IPS DF 6.9 (cell line): ENCODE measurements at places on chromosomes 1 and 21.

GRCh38 chr1:186780076-186780475 lies 48.7 kb upstream of the PLA2G4A start:
- DNase-seq: no peak

DNA sequence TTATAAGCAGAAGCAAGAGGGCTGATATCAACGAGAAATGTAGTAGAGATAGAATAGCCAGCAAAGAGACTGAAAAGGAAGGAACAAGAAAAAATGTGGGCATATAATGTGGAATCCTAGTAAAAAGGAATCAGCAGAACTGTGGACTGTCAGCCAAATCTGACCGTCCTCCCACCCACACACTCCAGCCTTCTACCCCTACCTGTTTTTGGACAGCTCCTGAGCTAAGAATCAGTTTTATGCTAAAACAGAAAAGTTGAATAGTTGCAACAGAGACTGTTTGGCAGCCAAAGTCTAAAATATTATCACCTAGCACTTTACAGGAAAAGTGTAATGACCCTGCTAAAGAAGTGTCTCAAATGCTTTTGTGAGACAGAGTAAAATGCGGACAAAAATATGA lies 533.3 kb upstream of the CXADR start:
- DNase-seq: no peak

GRCh38 chr1:101971304-101971703 lies 25.4 kb downstream of the OLFM3 start:
- DNase-seq: no peak

DNA sequence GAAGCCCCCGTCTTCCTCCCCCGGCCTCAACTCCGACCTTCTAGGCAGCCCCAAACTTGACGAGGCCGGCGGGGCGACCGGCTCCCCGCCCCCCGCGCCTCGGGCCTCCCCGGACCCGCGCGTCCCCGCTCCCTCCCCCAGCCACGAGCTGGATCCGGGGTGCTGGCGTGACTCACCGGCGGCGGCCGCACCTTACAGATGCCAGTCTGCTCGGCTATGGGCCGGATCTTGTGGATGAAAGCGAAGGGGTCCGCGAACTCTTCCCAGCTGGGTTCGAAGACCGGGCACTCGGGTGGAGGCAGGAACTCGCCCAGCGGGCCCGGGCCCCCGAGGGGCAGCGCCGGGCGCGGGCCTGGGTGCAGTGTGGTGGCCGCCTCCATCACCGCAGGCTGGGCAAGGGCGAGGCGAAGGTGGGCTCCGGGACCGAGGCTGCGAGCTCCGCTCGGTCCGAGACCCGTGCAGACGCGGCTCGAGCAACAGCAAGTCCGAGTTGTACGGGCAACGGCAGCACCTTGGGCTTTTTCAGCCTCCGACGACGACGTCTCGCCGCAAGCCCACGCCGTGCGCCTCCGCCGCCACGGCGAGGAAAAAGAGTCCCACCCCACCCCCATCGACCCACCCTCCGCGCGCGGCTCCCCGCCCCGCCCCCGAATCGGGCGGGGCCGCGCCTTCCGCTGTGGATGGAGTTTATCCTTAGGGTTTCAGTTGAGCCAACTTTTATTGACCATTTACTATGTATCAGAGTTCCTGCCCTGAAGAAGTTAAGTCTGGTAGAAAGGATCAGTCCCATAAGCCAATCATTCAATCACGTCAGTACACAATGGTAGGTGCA lies at the start of gene KDM5B:
Gene KDM5B, minus strand, starts transcription at position 496 of the 832 bp plus-strand sequence. Its CDS starts 116 bp downstream, at position 380.
- DNase-seq: peak; percentile 70

GRCh38 chr1:9406111-9406510 lies 113.4 kb downstream of the SPSB1 start:
- no peak for DNase-seq

- no peak for DNase-seq
Observed at GRCh38 chr21:14685568-14685967, 139.5 kb upstream of the SAMSN1 start.

GRCh38 chr1:150720703-150721102 lies at the start of gene HORMAD1:
TSS of gene HORMAD1 (minus strand) at chr1:150720895. CDS start at chr1:150719505, 1,390 bp downstream.
- no peak for DNase-seq
